Renal cortical epithelial cell (primary cell): ENCODE measurements at places on chromosomes 7 and 10.

DNA sequence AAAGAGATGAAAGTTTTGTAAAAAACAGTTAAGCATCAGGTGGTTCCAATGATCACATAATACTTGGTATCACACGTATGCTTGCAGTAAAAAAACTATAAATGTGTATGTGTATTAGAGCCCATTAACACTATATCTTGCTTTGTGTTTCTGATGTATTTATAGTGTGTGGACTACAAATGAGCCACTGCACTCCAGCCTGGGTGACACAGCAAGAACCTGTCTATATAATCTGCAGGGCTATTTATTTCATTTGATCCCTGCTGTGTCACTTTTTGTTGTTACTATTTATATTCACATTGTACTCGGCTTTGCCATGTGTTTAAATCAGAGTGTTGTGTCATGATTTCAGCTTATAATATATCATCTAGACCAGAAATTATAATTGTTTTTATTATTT lies 487.8 kb upstream of the TEX47 start:
- no peak for DNase-seq

DNA sequence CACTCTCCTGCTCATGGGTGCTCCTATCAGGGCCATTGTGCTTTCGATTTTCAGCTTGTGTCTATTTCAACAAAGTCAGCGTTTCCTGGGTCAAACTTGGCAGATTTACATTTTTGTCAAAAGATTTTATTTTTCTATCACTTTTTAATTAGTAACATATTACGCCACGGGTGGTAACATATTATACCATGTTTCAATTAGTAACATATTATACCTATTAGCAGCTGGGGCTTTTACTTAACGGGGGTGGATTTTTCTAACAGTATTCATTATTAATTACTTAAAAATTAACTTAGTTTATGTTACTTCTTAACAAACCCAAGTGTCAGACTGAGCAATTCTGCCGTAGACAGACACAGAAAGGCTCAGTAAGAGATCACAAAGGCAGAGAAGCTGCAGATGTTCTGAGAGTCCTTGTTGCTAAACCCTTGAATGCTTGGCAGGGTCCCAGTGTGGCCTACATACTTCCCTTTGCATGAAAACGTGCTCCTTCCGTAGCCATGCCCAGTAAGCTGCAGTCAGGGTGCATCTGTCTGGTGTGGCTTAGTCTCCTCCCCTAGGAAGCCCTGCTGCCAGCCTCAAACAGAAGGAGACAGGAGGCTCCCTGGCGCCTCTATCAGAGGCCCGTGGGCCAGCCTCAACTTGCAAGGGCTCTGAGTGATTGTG lies 263.1 kb upstream of the CXCL12 start:
- DNase-seq: peak; percentile 95

DNA sequence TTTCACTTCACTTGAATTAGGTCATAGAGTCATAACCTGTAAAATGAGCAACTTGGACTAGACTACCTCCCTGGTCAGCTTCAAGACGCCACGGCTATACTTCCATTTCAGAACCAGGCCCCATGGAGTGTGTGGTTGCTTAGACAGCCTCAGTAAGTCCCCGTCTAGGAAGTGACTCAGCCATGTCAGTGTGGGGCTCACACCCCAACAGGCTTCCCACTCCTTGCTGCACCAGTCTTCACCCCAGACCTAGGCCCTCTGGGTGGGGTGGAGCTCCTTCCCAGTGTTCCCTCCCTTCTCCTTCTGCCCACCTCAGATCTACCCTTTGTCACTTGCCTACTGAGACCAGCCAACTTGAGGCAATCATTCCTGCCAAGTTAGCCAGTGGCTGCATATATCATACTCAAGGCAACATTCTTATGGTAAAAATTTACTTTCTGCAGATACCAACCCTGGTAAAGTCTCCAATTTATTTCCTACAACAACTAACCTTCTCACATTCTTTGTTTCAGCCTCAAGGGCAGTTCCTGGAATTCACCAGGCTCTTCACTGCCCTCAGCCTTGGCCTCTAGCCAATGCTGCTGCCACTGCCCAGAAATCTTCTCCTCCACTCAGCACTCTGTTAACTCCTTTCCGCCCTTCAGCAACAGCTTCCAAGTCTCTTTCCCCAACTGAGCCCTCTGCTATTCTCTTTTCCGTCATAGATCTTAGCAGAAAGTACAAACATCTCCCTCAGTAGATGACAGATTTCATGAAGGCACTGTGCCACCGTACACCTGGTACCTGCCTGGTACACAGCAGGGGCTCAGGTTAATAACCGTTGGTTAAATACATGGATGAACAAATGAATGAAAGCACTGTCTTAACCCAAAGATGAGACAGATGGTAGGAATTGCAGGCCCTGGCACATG lies 31.3 kb upstream of the ZNRF2 start:
- DNase-seq: peak; percentile 90

DNA sequence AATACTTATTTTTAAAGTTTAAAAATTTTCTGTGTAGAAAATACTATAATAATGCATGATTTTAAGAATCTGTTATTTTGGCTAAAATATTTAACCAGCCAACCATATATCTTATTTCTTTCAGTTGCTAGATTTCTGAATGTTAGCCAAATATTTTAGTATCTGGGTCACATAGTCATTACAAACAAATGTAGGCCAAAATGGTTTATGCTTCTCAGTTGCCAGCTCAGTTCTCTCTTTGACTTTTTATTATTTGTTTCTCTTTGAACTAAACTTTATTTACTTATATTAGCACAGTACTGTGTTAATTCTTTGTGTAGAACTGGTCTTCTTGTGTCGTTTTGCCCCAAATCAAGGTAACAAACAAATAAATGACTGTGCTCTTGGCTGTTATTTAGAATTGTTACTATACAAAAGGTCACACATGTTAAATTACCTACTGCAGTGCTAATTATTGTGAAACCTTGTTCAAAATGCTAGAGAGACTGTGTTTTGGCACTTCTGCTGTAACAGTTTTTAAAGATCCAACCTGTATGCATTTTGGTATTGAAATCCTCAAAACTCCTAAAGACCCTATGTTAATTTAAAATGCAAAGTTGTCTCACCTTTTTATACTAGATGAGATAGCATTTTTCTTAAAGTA lies 39.8 kb downstream of the ZEB1 start:
- peak; percentile 10 for DNase-seq

GRCh38 chr7:116994611-116995010 lies 41.3 kb downstream of the ST7 start:
- DNase-seq: no peak

GRCh38 chr10:102777711-102778453 lies 34.1 kb downstream of the WBP1L start:
- DNase-seq: no peak

- no peak for DNase-seq
Observed at GRCh38 chr10:128318913-128319312, 192.7 kb upstream of the MKI67 start.

DNA sequence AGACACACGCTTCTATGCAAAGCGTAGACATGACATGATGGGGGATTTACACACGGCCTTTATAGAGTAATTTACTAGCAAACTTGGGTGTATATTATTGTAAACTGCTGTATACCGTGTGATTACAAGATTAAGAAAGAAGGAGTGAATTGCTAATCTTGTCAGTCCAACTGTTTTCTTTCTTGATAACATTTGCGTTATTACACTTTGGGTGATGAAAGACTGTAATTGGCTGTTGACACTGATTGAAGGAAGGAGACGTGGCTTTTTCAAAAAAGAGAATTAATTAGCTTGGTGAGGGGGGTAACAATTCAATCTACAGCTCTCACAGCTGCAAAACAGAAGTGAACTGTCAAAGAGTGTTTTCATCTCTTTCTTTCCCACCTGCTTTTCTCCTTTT lies 32.7 kb downstream of the SLC35B4 start:
- DNase-seq: no peak

DNA sequence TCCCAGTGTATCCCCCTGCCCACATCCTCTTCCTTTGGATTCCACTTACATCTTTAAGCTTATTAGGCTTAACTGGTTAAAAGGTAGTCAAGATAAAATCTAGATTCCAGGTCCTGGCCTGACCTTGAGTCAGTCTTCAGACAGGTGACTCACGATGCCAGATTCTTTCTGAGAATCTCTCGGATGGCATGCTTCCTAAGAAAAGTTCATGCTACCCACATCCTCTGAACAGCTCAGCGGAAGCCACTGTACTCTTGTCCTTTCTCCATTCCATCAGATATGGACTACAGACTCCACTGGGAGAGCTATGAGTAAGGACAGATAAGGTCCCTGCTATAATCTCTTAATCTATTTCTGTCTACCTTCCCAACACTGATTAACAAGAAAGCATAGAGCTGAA lies 43.4 kb downstream of the DNMBP start:
- DNase-seq: peak; percentile 88

- no peak for DNase-seq
Observed at GRCh38 chr10:29838539-29838938, 203.8 kb upstream of the SVIL start.

DNA sequence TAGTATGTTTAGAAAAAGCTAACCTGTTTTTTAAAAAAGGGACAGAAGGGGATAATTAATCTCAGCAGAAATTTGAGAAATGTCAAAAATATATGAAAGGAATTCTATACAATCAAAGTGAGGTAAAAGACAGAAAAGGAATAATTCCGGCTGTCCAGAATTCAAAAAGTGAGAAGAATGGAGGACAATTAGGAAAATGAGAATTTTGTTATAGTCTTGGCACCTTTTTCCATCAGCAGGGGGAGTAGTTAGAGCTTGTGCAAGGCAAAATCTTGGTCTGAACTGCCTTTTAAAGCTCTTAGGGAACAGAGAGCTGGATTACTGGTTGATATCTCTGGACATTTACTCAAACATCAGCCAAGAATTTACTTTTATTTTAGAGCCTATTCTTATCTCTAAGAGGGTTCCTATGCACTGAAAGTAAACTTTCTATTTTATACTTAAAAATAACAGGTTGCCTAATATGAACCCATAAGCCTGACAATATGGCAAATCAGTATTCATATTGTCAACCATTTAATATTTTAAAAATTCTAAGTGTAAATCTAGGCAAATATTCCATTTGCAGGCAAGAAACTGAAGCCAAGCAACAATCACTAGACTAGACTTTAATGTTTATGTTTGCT lies 185.6 kb downstream of the ANK3 start:
- peak; percentile 54 for DNase-seq

DNA sequence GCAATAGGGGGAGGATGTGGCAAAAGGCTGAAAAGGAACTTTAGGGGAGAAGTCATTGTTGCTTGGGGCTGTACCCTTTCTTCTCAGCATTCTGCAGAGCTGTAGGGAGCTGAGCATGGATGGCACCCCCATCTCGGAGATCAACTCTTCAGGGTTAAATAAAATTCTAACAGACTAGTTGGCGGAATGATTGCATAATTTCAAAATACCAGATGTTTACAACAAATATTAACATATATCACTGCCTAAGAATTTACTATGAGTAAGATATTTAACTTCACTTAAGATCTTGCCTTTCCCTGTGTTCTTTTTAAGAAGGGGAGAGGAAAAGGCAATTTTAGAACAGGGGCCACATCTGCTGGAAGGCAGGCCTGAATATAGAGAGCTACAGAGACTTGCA lies 509 bp upstream of the OR2F1 start:
- DNase-seq: no peak

GRCh38 chr10:61634746-61635145 lies 28.0 kb upstream of the CABCOCO1 start:
- no peak for DNase-seq

- DNase-seq: peak; percentile 53
Observed at GRCh38 chr7:138097064-138097741, 20.9 kb downstream of the AKR1D1 start.

DNA sequence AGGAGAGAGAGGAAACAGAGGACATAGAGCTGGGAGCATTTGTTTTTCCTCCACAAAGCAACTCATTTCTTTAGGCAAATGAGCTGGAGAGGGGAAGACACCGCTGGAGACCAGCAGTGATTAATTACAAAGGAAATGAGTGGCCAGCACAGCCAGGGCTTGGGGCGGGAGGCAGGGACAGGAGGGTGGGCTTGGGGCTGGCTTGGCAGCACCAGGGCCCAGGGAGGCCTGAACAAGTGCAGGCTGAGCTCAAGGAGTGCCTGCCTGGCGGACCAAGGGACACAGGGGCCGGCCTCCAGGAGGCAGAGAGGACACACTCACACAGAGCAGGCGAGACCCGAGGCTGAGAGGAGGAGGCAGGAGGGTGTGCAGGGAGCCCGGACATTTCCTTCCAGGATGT lies 149.0 kb upstream of the UNC5B start:
- DNase-seq: no peak

DNA sequence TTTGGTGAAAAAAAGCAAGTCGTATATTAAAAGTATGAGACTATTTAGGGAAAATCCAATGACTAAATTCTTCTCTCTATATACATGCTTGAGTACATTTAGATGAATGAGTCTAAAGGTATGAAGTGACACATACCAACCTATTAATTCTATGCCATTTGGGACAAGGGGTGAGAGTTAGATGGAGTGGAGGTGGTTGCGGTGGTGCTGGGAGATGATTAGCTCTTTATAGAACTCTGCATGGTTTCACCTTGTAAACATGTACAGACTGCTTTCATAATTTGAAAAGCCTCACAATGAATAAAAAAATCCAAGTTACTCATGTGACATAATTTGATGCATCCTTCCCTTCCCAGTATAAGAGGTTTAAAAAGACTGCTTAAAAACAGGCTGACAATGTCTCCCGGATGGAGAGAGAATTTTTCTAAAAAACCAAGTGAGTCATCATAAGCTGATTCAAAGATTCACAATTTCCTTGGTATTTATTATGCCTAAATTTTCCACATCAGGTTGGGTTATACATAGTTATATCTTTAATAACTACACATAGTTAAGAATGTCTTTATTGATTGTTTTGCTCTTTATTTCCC lies 572.8 kb downstream of the REEP3 start:
- no peak for DNase-seq

DNA sequence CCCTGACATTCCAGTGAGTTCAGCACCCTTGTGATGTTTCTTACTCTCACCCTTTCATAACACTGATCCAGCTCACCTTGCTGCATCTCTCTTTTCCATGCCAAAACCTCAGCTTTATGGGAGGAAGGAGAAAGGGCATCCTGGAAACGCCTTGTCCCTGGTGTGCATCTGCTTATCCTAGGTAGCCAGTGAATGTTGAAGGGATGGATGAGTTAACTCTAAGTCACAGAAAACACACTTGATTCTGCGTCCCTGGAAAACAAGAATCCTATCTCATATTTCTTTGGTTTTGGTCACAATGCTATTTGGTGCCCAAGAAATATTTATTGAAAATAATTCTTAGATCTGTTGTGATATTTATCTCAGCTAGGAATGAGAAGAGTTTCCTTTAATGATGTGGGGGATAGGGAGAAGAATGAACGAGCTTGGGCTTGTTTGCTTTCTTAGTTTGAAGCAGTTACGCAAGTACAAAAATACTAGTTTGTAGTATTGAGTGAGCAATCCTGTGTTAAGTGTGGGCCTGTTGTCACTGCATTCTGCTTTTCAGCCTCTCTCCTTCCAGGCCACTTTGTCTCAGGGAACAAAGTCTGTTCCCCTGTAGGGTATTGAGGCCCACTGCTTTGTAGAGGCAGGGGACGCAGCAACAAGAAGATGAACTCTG lies 126.5 kb downstream of the ARID5B start:
- DNase-seq: no peak

- no peak for DNase-seq
Observed at GRCh38 chr10:124534231-124534798, 72.7 kb downstream of the LHPP start.

- no peak for DNase-seq
Observed at GRCh38 chr10:61021926-61022325, 77.9 kb upstream of the RHOBTB1 start.

- peak; percentile 89 for DNase-seq
Observed at GRCh38 chr10:23384364-23384763, 39.8 kb upstream of the C10orf67 start.
